ENCODE measurements at places on chromosomes 12 and 14.
A peak's percentile ranks its signal among the peaks of the same experiment; 100 is the strongest.

DNA sequence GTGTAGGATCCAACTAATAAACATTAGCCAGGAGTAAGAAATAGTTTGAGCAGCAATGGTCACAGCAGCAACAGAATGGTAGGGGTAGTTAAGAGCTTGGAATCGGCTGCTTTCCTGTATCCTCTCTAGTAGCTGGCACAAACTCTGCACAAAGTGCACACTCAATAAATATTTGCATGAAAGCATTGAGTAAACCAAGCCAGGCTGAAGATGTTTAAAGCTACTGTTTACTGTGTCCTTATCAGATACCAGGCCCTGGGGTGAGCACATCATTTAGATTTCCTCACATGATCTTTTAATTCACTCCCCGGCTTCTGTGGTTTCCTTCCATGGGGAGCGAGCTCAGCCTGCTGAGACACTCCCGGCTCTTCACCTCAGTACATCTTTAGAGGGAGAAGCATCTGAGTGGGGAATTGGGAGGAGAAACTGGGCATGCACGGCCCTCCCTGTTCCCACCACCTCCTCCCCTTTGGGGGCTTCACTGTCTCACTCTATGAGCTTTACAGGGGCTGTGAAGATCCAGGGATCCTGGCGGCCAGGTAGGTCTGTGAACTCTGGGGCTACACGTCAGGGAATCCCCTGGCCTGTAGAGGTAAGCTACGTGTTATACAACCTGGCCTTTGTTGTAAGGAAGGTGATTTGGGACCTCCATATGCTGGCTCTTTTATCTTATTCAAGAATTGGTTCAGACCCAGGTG, 107.2 kb upstream of the VASH1 start:
- DNase-seq: no peak

GRCh38 chr12:13595536-13596443, 385.6 kb downstream of the GRIN2B start:
- DNase-seq: no peak

DNA sequence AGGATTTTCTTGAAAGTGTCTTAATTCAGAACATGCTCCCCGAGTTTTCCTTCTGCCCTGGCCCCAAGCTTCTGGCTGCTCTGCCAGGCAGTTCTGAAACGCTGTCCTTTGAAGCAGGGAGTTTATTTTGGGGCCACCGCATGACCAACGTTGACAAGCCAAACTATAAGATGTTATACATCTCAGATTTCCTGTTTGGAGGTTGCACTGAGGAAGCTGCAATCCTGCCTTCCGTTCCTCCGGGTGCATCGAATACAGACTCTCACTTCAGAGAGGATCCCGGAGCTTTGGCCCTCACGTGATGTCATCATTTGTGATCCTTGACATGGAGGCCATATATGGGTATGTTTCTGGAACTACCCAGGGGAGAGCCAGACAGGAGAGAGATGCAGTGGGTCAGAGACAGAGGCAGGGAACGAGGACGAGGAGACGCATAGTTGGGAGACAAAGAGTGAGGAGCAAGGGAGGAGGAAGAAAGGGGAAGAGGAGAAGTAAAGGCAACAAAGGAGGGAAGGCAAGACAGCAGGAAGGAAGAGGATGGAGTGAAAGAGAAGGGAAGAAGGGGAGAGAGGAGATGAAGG, at the start of gene ASB2:
Gene ASB2 (minus strand): TSS at position 94 of the 581 bp plus-strand sequence. CDS start 12,031 bp downstream, outside the sequence.
- DNase-seq: no peak

GRCh38 chr12:1594261-1595025, at the start of gene FBXL14:
FBXL14 (minus strand) TSS chr12:1594581; CDS start chr12:1594066, 515 bp downstream.
- DNase-seq: peak; percentile 89

Measured in NCI-H1930 (cell line).